Activated naive CD4-positive, alpha-beta T cell treated with anti-CD3 and anti-CD28 coated beads for 36 hours (primary cell): ENCODE measurements at places on chromosomes 5 and 9. TPM values are rescaled to one million over a fixed set of nuclear protein-coding genes. Genes with fewer than 3 reads are reported as not detected.

DNA sequence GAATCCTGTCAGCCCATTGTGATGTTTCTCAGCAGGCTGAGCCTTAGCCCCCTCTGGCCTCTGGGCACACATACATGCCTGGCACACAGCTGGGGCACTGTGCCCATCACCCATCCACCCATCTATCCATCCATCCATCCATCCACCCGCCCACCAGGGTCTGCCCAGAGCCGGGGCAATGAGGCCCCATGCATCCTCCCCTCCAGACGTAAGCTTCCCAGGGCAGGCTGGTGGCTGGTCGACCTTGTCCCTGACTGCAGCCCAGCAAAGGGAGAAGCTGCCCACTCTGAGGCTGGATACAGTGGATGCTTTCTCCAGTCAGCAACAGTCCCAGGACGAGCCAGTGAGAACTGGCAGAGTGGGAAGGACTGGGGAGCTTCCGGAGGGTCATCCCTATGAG is 21.1 kb upstream of the SLC25A51 start:
- DNase-seq, result no peak

DNA sequence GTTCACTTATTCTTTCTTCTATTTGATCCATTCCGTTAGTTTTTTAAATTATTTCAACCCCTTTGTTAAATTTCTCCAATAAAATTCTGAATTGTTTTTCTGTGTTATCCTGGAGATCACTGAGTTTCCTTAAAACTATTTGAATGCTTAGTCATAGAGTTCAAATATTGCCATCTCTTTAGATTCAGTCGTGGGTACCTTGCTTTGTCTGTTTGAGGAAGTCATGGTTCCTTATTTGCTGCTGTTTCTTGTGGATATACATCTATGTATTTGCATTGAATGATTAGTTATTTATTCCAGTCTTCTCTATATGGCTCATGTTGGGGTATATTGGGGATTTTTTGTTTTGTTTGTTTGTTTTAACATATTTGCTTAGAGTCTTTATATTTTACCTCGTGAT is 80.6 kb downstream of the HINT1 start:
- DNase-seq, result no peak

DNA sequence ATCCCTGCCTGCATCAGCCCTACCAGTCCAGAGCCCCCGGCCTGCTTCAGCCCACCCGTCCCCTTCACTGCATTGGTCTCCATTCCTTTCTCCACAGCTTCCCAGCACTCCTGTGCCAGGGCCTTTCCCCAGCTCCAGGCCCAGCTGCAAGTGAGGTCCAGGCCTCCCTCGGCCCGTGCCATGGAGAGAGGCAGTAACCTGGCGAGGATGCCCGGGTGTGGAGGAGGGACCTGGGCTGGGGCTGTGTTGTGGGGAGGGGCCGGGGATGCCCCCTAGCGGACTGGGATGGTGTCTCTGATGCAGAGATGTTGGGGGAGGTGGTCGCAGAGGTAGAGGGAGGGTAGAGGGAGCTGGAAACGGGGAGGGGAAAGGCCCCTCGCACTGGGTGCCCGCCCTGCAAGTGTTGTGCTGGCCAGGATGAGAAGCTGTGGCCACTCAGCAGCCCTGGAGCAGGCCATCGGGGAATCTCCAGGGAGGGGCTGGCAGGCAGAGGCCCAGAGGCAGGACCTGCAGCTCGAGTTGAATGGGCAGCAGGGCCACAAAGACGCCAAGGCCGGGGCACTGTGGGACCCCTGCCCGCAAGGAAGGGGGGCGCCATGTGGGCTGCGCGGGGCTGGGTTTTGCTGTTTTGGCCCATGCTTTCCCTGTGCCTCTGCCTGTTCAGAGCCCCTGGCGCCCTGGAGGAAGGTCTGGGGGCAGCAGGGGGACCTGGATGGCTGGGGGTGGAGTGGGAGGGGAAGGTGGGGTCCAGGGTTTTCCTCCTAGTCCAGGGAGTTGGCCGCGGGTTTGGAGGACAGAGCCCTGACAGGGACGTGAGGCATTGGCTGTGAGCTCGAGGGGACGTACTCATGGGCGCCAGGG is 26.0 kb upstream of the NKD2 start:
- DNase-seq, result no peak

The TAF11L5 gene
- total RNA-seq, result not detected
